ENCODE measurements at places on chromosomes 12 and 14.

DNA sequence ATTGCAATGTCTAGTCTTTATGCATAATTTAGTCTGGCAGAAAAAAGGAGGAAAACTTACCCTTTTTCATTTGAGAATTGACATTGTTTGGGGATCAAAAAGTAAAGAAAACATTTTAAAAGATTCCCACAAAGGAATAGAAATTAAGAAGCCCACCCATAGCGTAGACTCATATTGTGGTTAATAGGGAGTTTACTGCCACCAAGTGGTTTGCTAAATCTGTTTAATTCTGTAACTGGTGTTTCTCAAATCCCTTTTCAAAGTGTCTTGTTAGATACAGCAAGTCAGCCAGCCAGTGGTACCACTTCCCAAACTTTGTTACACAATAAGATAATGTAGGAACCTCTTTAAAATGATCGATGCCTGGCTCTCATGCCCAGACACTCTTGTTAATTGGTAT is 180.3 kb downstream of the IPO8 start:
- no peak for DNase-seq

DNA sequence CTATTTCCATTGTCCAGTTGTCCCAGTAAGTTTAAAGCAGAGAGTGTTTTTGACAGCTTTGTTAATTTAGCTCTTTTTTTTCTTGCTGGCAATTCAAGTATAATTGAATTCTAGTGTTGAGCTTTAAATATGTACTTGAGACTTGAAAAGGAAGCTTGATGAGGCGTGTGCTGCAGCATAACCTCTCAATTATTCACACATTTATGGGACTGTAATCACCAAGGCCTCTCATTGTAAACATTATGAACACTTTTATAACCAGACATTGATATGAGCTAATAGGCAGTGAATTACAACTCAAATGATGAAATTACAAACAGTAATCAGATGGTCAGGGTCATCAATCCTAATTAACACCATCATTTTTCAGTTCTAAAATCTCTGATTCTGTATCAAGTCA is 378.0 kb upstream of the DDHD1 start:
- no peak for DNase-seq

- DNase-seq: no peak
These were observed 8.2 kb downstream of the MDM2 start for GRCh38 chr12:68815928-68816800.

GRCh38 chr12:40336573-40337199 is 111.9 kb downstream of the LRRK2 start:
- no peak for DNase-seq

DNA sequence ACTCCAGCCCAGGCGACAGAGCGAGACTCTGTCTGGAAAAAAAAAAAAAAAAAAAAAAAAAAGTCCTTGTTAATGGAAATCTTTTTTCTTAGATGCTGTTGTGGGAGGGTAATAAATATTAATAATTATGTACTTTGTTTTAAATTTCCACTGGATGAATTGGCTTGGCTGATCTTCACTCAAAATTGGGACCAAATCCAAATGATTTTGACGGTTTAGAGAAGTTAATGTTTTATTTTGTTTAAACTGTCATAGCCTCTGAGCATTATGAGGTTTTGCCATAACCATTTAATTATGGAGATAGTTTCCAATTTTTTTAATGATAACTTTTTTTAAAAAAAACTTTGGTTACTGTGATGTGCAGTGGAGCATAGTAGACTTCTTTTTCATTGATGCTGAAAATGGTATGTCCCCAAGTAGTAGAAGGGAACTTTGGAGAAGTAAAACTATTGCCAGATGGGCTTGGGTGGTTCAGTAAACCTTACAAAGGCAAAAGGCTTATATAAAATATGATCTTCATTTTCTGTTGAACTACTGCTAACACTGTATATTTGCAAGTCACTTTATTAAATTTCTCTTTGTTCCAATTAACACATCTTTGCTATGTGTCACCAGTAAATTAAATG is 3.9 kb upstream of the PMCH start:
- no peak for DNase-seq

DNA sequence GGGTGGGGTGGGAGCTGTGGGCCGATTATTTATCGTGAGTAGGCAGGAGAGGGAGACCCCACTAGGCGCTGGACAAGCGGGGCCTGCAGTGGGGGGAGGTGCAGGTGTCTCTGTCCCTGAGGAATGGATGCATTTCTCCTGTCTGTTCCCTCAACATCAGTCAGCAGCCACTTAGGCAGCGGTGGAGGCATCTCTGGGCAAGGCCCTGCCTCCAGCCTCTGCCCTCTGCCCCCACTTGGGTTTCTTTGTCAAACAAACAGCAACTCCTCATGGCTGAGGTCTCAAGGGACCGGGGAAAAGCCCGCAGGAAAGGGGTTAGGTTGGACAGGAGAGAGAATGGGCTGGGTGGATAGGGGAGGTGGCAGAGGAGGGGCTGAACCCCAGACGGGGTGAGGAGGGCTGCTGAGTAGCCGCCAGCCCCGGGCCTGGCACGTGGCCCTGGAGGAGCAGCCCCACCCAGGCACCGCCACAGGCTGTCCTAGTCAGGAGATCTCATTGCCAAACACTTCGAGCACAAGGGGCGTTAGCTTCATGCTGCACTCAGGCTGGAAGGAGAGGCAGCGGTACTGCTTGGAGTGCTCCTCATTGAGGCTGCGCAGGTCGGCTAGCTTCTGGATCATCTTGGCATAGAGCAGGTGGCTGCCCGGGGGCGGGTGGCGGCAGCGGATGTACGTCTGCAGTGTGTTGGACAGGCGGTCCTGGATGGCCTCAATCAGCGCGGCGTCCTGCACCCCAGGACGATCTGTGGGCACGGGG is 24.7 kb upstream of the HDAC7 start:
- DNase-seq: no peak

- no peak for DNase-seq
These were observed 129.3 kb upstream of the FLRT2 start for GRCh38 chr14:85400678-85401077.

DNA sequence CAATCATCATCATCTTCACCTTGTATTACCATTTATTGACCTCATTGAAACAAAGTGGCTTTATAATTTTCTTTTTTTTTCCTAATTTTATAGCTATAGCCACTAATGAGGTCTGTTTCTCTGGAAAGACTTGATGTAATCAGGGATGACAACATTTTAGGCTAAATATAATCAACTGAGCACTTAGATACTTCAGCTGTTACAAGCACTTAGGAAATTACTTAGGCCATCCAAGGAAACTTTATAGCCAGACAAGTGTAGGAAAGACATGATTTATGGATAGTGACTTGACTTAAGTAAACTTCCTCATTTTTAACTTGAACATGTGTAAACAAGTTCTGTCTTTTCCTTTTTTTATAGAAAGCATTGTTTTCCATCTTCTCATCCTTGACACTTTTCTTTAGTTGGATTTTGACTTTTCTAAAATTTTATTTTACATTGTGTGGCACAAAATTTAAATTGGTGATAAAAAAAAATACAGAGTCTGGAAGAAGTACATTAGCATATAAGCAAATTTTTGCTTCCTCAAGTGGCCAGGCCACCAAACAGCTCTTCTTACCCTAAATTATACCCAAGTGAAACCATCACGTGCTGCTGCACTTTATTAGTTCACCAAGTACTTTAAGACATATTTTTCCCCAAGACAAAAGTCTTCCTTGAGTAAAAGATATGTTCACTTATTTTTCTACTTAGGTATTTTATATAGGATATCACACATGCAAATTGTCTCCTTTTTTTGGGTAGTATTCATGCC is 15.1 kb downstream of the CPNE8 start:
- no peak for DNase-seq

DNA sequence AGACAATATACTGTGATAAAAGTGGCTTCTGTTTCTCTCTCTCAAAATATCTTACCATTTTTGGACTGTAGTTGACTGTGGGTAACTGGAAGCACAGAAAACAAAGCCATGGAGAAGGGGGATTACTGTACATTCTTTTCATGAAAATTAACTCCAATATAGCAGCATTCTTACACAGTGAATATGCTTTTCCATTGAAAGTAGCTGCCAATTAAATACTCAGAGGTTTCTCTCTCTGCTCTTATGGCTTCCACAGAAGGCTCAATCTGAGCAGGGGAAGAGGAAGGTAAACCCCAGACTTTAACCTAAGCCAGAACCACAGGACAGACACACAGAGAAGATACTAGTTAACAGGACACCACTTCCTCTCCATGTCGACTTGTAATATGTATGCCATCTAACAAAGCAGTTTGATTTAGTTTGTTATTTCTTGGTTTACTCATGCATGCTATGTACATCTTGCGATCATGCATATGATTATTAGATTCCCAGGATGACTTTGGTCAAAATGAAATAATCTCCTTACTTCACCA is 150.2 kb downstream of the SSPN start:
- DNase-seq: no peak

DNA sequence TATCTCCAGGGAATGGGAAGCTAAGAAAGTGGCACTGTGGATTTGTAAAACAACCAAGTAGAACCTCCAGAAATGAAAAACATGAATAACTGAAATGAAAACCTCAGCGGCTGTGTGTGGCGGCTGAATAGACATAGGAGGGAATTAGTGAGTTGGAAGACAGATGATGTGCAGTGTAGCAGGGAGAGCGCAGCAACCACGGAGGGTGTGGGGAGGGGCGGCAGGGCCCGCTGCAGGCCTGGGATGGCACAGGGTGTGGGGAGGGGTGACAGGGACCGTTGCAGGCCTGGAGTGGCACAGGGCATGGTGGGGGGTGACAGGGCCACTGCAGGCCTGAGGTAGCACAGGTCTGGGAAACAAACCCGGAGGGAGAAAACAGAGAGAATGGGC is 51.1 kb downstream of the BEGAIN start:
- DNase-seq: no peak

DNA sequence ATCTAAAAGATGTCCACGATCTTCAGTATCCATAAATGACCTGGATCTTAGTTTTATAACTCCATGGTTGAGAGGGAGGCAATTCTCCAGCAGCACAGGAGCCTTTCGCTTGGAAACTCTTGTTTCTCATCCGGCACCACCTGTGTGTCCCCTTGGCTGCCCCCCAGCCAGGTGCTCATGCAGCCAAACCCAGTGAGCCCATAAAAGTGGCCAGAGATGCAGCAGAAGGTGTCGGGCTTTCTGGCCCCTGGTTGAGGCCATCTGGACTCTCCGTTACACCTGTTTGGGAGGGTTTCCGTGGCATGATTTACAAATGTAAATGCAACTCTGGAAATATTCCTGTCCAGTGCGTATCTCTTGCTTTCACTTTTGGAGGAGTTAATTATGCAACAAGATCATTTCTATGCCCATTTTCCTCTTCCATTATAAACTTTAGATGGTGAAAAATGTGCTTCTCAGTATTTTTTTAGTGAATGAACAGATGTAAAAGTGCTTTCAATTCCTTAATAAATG is 291.1 kb downstream of the DIO2 start:
- no peak for DNase-seq

DNA sequence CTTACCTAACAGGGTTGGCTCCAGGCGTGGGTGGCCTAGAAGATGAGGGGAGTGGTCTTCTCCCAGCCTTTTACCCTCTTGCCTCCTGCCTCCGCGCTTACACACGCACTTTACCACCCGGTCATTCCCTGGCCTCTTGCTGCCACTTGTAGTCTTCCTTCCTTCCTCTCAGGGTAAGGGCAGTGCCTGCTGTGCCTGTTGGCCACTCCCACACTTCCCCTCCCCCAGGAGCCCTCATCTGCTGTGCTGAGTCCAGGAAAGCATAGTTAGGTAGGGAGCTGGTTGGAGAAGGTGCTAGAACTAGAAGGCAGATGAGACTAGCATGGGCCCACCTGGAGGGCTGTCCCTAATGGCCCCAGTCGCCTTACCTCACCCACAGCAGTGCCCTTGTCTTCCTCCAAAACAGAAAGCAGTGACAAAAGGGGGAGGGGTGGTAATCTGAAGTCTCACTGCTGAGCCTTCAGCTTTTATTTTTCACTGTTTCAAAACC is 54.3 kb upstream of the SRSF5 start:
- DNase-seq: no peak
